ENCODE measurements at places on chromosomes 5 and 9.

- no peak for DNase-seq
These were observed 1.3 kb downstream of the TLX3 start for GRCh38 chr5:171310212-171310818.

GRCh38 chr5:108339220-108339619 lies 42.7 kb downstream of the FBXL17 start:
- no peak for DNase-seq

GRCh38 chr9:103615994-103616393 lies 478.1 kb upstream of the SMC2 start:
- DNase-seq = no peak

- no peak for DNase-seq
These were observed 51.0 kb downstream of the IRF1 start for GRCh38 chr5:132439521-132440089.

DNA sequence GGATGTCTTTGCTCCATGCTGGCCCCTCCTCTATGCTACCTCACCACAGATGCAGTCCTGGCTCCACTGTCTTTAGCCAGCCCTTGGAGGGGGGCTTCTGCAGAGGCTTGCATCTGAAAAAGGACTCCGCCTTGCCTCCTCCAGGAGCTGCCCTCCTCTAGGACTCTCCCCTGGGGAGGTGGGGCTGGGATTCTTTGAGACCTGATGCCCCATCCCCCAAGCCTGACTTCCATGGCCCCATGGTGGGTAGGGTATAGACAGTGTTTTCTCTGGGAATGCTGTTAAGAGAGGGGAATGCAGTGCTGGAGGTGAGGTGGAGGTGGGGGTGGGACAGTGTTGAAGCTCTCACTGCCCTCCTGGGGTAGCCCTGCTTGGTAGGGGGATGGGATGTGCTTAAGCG lies 14.3 kb downstream of the JADE2 start:
- DNase-seq = no peak

DNA sequence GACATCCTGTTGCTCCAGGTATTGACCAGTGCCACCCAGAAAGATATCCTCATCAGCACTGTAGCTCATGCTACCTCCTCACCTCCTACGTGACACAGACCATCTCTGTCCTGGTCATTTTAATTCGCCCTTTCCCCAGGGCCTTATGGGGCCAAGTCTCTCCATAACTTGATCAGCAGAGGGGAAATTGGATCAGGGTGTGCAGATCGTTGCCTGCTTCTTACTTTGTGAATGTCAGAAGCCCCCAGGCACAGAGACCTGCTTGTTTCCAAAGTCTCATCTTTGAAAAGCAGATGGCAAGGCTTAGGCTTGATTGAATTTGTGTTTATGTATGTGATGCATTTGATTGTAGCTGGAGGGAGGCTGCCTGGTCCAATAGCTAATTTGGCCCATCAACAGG lies 8.8 kb upstream of the DBH start:
- no peak for DNase-seq

DNA sequence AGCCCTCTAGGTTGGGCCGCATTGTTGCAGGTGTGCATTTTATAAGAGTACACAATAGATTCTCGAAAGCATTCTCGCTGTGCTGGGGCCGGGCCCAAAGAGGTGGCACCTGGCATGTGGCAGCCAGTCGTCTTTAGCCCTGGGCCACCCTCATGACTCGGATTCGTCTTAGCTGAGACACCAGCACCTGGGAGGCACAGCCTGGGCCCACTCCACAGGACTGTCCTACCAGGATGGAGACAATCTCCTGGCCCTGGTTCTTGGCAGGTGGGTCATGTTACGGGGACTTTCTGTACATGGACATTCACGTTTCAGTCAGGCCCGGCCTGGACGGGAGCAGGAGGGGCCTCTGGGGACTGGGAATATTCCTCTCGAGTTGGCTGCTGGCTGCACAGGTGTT lies 212.5 kb downstream of the FANCC start:
- DNase-seq = no peak

DNA sequence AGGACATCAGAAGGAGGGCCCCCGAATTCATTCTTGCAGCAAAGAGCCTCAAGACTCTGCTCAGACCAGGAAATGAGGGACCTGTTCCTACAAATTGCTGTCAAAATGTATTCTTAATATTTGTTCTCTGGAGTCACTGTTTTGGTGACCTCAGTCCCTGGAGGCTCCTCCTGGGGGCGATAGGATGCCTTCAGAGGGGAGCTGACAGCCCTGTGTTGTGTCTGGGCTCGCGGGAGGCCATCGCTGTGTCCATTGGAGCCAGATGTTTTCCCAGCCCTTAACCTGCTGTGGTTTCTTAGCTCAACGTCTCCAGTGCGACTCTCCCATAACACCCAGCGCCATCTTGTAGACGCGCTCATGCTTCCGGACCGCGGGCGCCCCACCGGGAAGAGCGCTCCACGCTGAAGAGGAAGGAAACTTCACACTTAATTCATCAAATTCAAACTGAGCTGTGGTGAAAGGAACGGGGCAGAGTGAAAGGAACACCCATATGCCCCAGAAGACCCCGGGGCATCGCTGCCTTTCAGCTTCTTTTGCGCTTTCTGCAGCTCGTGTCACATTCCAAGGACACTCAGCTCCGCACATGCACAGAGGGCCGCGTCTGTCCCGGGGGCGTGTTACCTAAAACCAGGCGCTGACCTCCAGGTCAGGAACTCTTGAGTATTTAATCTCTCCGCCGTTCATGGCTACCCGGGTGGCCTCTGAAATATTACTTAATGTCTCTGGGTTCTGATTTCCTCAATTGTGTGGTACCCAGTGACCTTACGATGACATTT lies 112.3 kb upstream of the GDNF start:
- no peak for DNase-seq

GRCh38 chr9:138077898-138078540 lies 200.4 kb downstream of the CACNA1B start:
- no peak for DNase-seq

- DNase-seq = no peak
These were observed 86.4 kb upstream of the COL5A1 start for GRCh38 chr9:134555094-134555650.

DNA sequence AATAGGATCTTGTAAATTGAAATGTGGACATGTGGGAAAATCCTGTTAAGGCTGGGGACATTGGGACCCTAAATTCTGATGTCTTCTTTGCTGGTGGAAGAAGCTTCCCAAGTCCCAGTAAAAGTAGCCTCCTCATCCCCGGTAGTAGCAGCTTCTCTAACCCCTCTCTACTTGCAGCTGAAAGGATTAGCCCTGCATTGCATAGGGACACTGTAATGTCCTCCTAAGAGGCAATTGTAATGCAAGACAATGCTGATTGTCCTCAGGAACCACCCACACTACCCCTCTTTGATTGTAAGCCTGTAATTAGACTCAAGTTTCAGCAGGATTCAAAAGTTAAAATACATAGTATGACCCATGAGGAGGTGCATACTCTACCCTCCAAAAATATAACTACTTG lies 1938.4 kb upstream of the C9orf72 start:
- no peak for DNase-seq

GRCh38 chr5:123486951-123487655 lies 24.9 kb upstream of the CSNK1G3 start:
- no peak for DNase-seq

GRCh38 chr5:179122411-179123108 lies 62.4 kb downstream of the ZNF354C start:
- no peak for DNase-seq

DNA sequence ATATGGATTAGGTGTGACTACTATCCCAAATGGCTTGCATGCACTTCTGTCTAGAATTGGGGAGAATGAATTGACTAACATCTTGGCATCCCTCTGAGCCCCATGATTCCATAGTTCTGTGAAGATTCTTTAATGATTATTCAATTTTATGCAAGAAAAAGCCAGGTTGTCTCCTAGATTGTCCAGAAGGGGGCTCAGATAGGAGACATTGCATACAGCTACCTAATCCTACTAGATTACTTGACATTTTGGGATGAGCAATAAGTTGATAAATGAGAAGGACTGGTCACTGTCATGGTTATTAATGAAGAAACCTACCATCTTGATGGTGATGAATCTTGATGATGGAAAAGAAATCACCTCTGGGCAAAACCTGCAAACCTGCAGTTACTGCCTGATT lies 117.0 kb downstream of the CARTPT start:
- DNase-seq = no peak

- DNase-seq = no peak
These were observed 119.9 kb downstream of the C9orf152 start for GRCh38 chr9:110088099-110088498.

DNA sequence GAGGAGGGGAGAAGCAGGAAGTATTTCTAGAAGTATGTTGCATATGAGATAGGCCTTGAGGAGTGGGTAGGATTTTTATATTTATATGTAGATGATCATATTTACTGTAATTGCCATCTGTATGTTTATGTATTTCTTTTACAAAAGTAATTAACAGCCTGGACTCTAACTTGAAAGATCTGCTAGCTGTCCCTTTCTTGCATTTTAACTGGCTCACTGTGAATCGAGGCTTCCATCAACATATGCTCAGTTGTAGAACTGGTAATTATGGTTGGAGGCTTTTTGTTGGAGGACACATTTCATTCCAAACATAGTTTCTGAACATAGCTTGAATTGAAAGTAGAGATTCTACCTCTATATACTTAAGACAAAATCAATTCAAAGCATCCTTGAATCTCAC lies 23.4 kb downstream of the ABLIM3 start:
- DNase-seq = no peak

DNA sequence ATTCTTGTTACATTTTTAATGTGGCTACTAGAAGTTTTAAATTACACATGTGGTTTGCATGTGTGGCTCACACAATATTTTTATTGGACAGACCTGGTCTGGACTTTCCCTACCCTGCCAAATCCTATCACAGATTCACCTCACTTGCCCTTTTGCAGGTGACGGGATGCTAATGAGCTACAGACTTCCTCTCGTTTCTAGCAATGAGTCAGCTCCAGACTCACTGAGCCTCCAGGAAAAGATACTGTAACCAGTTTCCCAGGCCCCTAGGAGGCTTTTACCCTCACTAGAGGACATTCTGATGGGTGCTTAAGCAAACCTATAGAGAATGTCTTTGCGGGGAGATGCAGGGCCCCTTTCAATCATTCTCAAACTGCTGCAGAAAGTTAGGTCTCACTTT lies 135.4 kb downstream of the WDR41 start:
- no peak for DNase-seq

DNA sequence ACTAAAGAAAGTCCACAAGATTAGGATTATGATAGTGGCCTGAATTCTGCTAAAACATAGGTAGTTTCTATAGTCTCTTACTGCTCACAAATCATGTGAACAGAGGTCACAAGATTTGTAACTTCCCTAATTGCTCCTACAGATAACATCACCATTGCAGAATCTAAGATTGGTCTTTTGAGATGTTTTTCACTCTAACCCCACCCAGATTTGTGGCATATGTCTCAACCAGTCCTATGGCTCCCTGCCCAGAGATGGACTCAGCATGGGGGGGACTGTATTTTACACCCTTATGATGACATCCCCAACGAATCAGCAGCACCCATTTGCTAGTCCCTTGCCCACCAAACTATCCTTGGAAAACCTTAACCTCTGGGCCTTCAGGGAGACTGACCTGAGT lies 1046.2 kb downstream of the CDH12 start:
- no peak for DNase-seq

GRCh38 chr9:131666774-131667173 lies 73.1 kb downstream of the RAPGEF1 start:
- no peak for DNase-seq

DNA sequence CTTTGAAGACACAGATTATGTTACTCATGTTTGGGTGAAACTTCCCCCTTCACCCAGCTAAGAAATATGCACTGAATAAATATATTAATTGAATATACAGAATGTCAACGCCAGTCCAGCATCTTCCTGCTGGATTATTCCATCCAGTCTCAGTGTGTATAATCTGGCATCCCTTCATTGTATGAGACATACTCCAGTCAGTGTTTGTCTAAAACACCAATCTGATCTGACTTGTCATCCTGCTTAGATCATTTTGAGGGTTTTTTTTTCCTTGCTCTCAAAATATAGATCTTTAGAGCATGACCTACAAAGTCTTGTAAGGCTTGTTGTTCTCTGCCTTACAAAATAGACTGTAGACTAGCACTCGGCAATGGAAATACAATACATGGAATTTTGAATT lies 195.1 kb downstream of the SMARCA2 start:
- no peak for DNase-seq

GRCh38 chr9:100515578-100516494 lies 42.9 kb downstream of the TMEFF1 start:
- DNase-seq = no peak

GRCh38 chr5:28703651-28704260 lies 1665.4 kb upstream of the CDH9 start:
- no peak for DNase-seq

DNA sequence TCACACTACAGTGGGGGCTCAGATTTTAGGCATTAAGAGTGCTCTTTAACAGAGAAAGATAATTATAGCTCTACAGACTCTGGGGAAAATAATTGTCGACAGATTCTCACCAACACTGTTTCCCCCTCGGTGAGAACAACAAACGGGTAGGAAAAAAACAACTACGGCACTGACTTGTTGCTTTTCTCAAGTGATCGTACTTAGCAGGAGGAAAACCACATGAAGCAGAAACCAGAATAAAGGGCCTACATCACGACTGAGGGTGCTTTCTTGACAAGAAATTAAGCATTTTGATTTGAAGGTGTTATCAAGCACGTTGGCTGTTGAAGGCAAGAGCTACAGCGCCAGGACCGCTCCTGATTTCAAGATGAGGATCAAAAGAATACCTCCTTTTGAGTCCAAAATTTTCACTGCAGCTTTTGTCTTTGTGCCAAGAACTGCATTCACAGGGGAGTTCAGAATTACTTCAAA lies 27.2 kb upstream of the CER1 start:
- no peak for DNase-seq

- DNase-seq = no peak
These were observed 653.6 kb downstream of the RAB3C start for GRCh38 chr5:59236448-59236847.

- no peak for DNase-seq
These were observed 302.5 kb downstream of the TENT4A start for GRCh38 chr5:7015586-7016256.

- DNase-seq = no peak
These were observed 41.6 kb downstream of the RAB14 start for GRCh38 chr9:121160025-121160424.

DNA sequence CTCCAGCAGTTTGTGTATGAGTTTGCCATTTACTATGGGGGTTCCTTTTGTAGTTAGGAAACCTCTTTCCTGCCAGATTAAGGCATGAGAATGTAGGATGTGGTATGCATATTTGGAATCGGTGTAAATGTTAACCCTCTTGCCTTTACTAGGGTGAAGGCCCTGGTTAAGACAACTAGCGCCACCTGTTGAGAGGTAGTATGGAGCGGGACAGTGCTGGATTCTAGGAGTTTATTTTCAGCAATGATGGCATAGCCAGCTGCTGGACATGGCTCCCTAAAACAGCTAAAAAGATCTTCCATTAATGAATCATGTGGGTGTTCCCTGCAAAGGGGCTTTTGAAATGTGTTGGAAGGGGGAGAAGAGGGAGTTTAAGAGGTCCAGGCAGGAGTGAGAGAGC lies 30.7 kb upstream of the GPX3 start:
- DNase-seq = no peak

DNA sequence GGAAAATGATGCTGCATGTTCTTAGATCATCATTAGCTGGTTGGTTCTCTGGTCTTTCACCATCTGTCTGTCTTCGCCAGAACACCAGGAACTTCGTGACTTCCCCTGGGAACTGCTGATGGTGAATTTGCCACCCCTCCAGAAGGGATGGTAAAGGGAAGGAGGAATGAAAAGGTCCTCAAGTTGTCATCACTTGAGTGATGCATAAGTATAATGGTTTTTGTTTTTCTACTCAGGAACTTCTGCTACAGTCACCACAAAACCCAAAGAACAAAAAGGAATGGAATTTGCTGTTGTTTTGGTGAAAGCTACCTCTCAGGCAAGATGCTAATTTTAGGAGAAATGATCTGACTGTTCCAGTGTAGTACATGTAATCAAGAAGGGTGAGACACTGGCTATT lies 328.4 kb downstream of the ARHGEF28 start:
- no peak for DNase-seq
